ENCODE measurements at places on chromosomes 5 and 9.

DNA sequence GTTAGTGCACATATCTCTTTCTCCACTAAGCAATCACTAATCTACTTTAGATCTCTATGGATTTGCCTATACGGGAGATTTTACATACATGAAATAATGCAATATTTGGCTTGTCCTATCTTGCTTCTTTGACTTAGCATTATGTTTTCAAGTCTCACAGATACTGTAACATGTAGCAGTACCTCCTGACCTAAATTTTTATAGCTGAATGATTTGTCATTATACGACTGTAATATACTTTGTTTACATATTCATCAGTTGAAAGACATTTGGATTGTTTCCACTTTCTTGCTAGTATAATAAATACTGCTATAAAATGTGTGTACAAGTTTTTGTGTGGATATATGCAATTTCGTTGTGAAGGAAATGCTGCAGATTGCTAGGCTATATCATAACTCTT is 1520.8 kb upstream of the CDH6 start:
- no peak for DNase-seq

GRCh38 chr5:132427281-132428146 is 58.0 kb downstream of the SLC22A5 start:
- peak; percentile 58 for DNase-seq

DNA sequence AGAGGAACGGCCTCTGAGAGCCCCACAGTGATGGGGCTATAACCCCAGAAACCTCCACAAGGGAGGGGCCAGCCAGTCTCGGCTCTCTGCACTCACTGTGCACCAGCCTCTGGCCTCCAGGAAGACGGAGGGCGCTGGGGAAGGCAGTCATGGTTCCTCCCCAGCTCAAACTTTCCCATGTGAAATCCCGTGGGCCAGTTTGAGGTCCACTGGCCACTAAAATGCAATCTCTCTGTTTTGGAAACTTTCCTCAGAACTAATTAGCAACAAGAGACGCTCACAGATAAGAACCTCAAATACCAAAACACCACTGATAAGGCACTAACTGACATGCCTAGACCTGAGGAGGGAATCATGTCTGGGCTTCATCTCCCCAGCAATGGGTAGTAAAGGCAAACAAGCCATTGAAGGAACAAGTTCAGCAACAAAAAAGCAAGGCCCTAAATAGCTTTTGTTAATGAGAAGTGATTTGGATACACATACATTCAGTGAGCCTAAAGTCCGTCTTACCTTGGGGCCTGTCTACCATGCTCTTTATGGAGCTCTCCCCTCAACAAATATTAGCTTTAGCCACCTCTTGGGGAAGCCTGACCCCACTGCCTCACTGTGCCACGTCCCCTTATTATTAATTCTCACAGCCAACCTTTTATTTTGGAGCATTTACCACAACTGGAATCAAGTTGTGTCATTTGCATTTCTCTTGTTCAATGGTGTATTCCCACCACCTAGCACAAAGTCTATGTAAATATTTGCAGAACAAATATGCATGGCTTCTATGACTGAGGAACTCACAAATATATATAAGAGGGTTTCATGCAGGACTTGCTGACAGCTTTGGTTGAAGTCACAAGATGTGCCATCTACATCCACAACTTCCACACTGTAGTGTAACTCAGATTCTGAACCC is 56.1 kb upstream of the GLRX start:
- DNase-seq, result no peak

- DNase-seq, result no peak
These were observed 1026.5 kb downstream of the NR2F1-AS1 start for GRCh38 chr5:92554447-92555085.

DNA sequence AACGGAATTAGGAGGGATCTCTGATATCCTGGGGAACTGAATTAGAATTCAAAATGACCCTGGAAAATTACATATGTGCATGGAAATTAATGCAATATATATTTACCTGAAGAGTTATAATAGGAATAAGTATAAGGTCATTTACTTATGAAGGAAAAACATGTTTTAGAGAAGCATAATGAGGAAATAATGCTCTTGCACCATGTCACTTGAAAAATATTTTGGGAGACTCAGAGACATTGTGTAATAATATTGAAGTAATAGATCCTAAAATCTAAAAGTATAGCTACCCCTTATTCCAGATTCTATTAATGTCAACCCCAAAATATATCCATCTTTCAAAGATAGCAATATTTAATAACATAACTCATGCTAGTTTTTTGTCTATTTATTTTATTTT is 28.4 kb downstream of the SPZ1 start:
- DNase-seq, result no peak

GRCh38 chr9:133709691-133710571 is 28.2 kb downstream of the SARDH start:
- no peak for DNase-seq

DNA sequence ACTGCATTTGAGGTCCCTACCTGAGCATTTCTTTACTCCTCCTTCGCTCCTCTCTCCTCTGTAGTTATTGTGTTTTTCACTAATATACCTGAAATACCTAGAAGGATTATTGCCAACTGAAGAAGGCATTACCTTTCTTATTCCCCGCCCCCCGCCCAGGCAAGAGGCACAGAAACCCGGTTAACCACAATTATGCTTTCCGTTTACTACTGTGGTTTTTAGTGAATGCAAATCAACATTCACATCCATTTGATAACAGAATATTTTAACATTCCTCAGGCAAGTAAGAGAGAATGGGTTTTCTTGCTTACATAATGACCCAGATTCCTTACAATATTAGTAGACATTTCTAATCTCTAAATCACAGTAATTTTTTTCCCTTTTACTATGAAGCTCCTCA is 136.9 kb downstream of the PCSK5 start:
- DNase-seq, result no peak

DNA sequence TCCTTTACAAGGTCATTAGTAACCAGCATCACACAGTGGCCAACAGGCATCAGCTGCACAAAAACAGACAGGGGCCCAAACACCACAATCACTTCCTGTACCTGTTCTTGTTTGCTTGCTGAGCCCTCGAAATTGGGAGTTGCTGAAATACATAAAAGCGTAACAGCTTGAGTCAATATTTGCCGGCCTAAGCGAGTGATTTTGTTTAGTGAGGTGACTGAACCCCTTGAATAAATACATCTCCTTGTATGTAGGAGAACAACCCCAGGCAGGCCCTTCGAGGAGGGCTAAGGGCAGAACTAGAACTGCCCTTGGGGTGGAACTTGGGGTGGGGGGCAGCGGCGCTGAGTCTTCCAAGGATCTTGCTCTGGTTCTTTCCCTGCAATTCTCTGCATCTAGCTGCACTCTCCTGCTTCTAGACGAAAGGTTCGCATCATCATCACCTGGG is 502.5 kb downstream of the RASEF start:
- no peak for DNase-seq

DNA sequence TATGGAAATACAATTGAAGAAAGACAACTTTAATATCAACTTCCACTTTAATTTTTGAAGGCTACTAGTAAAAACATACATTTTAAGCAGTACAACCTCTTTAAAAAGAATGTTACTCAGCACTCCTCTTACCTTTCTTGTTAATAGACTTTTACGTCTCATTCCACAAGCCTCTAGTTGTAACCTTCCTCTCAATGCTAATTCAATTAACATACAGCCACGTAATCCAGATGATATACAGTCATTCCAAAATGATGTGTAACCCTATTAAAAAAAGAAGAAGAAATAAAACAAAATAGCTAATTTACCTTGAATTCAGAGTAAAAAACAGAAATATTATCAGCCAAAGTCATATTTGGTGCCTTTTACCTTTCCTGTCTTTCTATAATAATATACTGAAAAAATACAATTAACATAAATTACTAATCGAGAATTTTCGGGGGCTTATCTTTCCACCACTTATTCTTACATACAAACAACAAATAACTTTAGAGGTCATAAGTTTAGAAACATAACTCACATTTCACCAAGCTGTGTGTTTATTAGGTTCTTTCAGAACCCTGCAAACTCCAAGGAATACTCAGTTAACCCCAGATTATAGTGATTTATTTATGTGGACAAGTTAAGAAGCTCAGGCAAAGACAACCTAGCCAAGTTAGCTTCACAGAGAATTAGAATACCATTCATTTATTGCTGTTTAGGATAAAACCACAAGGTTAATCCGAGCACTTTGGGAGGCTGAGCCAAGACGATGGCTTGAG is 30.3 kb downstream of the GOLPH3 start:
- no peak for DNase-seq

- no peak for DNase-seq
These were observed 174.4 kb upstream of the RGMB start for GRCh38 chr5:98599016-98599415.
